ENCODE measurements at places on chromosomes 2 and 18. TPM values are rescaled to one million over a fixed set of nuclear protein-coding genes. Genes with fewer than 3 reads are reported as not detected.

DNA sequence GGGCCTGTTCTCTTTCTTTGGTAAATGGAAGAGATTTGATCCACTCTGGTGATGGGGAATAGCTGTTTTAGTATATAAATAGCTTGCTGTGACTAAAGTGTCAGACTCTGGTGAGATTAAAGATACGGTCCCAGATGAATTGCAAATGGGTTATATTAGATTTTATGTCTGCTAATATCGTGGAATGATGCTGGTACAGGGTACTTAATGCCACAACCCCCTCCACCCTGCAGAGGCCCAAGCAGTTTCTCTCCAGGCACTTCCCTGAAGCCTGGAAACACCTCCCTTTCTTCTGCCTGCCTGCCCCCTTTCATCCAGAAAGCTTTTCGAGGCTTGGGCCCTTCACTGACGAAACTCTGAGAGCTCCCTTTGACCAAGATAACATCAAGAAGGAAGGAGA, 21.4 kb upstream of the RFX8 start:
- no peak overlapping the region for H3K4me3 ChIP-seq
- no peaks in the 10 kb centered on the region for H3K36me3 ChIP-seq
- no peak overlapping the region for H3K27ac ChIP-seq
- H3K27me3 ChIP-seq, result no peaks in the 10 kb centered on the region
- H3K4me1 ChIP-seq, result no peaks in the 10 kb centered on the region

GRCh38 chr2:60780721-60781120, 24.7 kb downstream of the PAPOLG start:
- H3K4me3 ChIP-seq, result no peak overlapping the region
- H3K36me3 ChIP-seq, result peaks cover 51% of the 10 kb centered on the region
- H3K27me3 ChIP-seq, result no peaks in the 10 kb centered on the region
- no peak overlapping the region for H3K27ac ChIP-seq

GRCh38 chr2:198325359-198325758, 521.0 kb downstream of the PLCL1 start:
- no peak overlapping the region for H3K4me3 ChIP-seq
- H3K27ac ChIP-seq, result no peak overlapping the region
- H3K4me1 ChIP-seq, result no peaks in the 10 kb centered on the region

Gene SH3YL1
- 6.9 TPM for total RNA-seq

All from Karpas-422 (cell line).